RWPE2 (cell line): ENCODE measurements at places on chromosomes 4 and X.

DNA sequence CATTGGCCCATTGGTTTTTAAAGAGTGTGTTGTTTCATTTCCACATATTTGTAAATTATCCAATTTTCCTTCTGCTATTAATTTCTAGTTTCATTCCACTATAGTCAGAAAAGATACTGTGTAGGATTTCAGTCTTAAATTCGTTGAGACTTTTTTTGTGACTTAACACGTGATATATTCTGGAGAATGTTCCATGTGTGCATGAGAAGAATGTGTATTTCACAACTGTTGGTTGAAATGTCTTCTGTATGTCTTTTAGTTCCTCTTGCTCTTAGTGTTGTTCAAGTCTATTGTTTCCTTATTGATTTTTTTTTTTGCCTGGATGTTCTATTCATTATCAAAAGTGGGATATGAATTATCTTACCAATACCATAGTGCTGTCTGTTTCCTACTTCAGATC is 606.9 kb downstream of the RPA4 start:
- DNase-seq: no peak

GRCh38 chr4:102736636-102737549 is 23.9 kb downstream of the MANBA start:
- DNase-seq: no peak

DNA sequence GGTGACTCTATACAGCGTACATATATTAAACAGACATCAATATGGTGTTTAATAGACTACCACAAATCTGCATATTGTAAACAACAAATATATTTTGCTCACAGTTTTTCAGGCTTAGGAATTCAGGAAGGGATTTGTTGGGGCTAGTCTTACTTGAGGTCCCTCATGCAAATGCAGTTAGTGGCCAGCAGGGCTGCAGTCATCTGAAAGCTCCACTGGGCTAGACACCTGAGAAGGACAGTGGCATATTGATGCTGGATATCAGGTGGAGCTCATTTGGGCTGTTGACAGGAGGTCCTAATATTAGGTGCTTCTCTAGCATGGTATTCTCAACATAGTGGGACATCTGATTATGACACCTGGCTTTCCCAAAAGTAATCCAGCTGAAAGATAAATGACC is 493.8 kb upstream of the PABPC4L start:
- no peak for DNase-seq

DNA sequence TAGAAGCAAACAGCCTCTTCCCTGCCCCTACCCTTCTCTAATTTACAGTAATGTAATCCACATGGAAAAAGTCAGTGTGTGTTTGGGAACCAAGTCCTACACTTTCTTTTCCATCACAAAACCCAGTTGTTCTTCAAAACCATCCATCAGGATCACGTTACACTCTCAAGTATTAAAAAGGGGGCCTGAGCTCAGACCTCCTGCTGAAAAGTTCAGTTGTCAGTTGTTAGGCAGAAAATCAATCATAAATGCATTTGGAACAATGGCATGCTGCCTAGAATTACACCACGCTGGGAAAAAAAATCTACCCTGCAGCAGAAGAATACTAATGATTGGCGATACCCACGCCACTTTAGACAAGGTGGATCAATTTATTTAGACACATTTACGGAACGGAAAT is 236.5 kb downstream of the PARM1 start:
- no peak for DNase-seq

DNA sequence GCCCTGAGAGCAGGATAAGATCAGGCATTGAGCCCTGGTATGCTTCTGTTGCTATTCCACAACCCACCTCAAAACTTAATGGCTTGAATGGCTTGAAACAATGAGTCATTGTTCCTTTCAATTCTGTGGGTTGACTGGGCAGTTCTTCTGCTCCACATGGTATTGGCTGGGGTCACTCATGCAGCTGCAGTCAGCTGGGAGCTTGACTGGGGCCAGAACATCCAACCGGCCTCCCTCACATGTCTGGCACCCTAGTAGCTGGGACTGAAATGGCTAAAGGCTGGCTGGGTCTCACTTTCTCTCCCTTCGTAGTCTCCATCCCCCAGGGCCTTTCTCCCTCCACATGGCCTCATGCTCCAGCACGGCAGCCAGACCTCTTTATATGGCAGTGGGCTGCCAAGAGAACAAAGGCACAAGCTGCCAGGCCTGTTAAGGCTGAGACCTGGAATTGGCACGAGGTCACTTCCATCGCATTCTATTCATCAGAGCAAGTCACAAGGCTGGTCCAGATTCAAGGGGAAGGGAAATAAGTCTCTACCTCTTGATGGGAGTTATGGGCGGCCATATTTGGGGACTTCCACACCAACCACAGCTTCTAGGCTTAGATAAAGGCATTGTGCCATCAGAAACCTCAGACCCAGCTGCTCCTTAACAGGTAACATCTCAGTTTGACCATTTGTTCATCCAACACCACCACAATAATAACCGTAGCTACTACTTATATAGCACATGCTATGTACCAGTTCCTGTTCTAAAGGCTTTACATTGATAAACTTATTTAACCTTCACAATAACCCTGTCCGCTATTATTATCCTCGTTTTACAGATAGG is 159.7 kb upstream of the ATP6AP2 start:
- no peak for DNase-seq

DNA sequence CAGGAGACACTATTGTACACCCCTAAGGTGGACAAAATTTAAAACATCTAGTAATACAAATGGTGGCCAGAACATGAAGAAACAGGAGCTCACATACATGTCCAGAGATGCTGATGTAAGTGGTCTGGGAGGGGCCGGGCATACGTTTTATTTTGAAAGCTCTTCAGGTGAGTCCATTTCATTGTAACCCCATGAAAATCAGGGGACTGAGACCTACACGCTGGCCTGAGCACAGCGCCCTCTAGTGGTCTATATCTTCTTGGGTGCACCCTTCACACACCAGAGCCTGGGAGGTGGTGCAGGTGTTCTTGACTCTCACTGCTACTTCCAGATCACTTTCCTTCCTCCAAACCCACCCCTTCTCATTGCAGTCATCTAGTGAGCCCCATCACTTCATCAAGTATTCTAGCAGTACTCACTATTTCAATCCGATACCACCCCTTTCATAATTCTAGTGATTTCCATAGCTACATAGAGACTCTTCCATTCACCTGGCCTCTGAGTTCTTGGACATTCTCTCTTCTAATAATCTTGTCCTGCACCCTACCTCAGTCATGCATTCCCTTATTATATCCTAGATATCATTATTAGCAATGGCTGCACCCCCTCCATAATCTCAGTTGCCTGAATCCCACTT is 4.3 kb upstream of the TLR6 start:
- DNase-seq: no peak
